ENCODE measurements at places on chromosomes 16 and 17. TPM values are rescaled to one million over a fixed set of nuclear protein-coding genes. Genes with fewer than 3 reads are reported as not detected.

DNA sequence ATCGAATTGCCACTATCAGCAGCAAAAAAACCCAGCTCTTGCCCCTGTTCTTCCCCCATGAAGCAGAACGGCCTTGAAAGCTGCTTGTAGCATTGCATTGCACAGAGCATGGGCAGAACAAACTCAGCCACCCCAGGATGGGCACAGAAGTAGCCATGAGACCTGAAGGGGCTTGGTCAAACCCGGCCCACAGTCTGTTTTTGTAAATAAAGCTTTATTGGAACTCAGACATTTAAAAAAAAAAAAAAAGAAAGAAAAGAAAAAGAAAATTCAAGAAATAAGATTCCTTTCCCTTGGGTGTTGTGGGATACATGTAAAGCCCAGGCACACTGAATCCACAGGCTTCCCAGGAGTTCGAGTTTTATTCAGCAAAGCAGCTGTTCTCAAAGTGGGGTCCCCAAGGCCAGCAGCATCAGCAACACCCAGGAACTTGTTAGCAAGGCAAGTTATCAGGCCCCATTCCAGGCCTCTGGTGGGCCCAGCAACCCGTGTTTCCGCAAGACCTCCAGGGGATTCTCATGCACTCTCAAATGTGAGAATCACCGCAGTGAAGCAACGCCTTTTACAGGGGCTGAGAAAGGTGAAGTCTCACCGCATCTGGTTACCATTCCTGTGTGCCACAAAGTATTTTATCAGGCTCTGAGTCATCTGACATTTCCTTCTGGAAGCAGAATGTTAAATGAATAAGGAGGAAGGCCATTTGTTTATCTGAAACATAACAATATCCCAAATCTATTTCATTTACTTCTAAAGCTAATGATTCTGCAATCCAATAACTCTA, 108.2 kb downstream of the SLC39A11 start:
- DNase-seq: no peak

- DNase-seq: no peak
These were observed 16.9 kb downstream of the KNOP1 start for GRCh38 chr16:19701091-19701490.

GRCh38 chr16:18969050-18969854, 14.5 kb upstream of the TMC7 start:
- peak; percentile 88 for DNase-seq

- no peak for DNase-seq
These were observed 99.1 kb downstream of the ADAMTS18 start for GRCh38 chr16:77335652-77336234.

DNA sequence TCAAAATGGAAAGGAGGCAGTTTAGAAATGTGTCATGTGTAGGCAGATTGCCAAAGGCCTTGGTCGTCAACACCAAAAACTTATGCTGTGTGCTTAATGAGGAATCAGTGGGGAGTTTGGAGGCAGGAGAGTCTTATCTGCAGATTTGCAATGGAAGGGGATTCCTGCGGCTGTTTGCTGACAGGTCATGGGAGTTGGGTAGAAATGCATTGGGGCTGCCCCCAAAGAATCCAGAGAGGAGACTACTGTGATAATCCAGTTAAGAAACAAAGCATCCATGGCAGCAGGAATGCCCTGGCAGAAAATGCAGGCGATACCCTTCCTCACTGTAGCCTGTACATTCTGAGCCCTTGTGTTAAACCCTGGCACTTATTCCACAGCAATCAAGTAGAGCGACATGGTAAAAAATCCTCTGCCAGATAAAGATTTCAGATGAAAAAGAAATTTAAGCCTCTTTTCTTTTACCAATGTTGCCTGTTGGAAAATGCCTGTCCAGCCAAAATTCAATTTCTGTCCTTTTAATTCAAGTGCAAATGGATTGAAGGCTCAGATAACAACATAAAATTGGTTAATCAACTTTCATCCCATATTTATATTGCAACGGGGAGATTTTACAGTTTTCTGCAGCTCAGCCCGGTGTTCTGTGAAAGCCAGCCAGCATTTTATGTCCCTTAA, 491.0 kb upstream of the CDH5 start:
- DNase-seq: no peak

Gene CCDC200
- total RNA-seq: not detected
